ENCODE measurements at places on chromosomes 11 and 22. TPM values are rescaled to one million over a fixed set of nuclear protein-coding genes. Genes with fewer than 3 reads are reported as not detected.

DNA sequence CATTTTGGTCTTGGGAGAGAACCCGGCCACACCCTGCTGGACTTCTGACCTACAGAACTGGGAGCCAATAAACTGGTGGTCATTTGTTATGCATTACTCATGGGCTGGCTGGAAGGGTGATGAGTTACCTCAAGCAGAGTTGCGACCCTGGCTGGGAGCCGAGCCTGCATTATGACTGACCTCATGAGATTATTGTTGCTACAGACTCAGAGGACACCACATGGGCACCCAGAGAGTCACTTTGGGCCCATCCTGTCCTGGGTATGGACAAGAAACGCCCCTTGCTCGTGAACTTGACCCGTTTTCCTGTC lies 531.7 kb downstream of the TBC1D22A start:
- DNase-seq, result no peak
- H3K4me1 ChIP-seq, result no peaks in the 10 kb centered on the region
- H3K27me3 ChIP-seq, result no peaks in the 10 kb centered on the region
- no peak overlapping the region for H3K27ac ChIP-seq
- no peak overlapping the region for H3K4me3 ChIP-seq

GRCh38 chr11:116543911-116544475 lies 228.8 kb downstream of the BUD13 start:
- H3K4me3 ChIP-seq, result no peak overlapping the region
- no peaks in the 10 kb centered on the region for H3K36me3 ChIP-seq
- no peak overlapping the region for H3K27ac ChIP-seq
- no peaks in the 10 kb centered on the region for H3K4me1 ChIP-seq
- H3K27me3 ChIP-seq, result no peaks in the 10 kb centered on the region

DNA sequence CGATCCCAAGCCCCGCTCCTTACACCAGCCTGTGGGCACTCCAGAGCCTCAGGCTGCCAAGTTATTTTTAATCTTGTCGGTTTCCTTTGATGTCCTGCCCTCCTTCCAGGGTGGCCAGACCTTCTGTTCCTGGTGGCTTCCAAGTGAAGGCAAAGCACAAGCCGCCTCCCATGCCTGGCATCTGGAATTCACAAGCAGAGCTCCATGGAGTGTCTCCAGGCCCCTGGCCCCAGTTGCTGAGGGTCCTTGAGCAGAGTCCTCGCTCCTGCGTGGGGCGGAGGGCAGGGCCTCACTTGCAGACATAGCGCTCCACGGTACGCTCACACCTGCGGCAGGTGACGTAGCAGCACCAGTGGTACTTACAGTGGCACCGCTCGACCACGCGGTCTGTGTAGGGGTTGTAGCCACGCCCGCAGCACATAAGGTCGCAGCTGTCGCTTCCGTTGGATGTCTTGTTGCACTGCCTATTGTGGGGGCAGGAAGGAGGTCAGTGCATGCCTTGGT lies 19.5 kb downstream of the WNT11 start:
- peak; percentile 70 for DNase-seq
- H3K27me3 ChIP-seq, result no peaks in the 10 kb centered on the region
- H3K36me3 ChIP-seq, result peaks cover 8% of the 10 kb centered on the region
- peaks cover 45% of the 10 kb centered on the region for H3K4me1 ChIP-seq

GRCh38 chr22:35539910-35540594 lies 579 bp upstream of the RASD2 start:
- no peaks in the 10 kb centered on the region for H3K27me3 ChIP-seq
- no peak for DNase-seq
- peaks cover 31% of the 10 kb centered on the region for H3K4me1 ChIP-seq
- no peak overlapping the region for H3K27ac ChIP-seq
- H3K36me3 ChIP-seq, result no peaks in the 10 kb centered on the region

The SUSD2 gene
- polyA plus RNA-seq, result 23.2 TPM

The BDNF gene
- polyA plus RNA-seq, result 0.31 TPM

DNA sequence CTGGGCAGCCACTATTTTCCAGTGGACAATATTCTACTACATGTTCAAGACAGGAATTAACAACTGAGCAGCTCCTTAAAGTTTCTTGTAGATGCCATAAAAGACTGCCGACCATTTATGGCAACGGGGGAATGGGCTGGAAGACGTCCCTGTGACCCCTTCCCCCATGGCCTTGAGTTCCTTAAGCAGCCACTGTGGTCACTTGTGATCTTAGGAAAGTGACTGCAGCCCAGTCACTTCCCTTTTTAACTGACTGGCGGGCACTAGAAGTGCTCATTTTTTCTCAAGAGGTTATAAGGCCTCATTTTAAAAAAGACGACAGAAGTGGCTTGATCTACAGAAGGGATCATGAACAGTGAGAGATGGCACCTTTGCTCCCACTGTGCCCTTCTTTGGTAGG lies 153.2 kb upstream of the NARS2 start:
- no peaks in the 10 kb centered on the region for H3K27me3 ChIP-seq
- H3K36me3 ChIP-seq, result no peaks in the 10 kb centered on the region
- no peak overlapping the region for H3K4me3 ChIP-seq
- H3K27ac ChIP-seq, result no peak overlapping the region

DNA sequence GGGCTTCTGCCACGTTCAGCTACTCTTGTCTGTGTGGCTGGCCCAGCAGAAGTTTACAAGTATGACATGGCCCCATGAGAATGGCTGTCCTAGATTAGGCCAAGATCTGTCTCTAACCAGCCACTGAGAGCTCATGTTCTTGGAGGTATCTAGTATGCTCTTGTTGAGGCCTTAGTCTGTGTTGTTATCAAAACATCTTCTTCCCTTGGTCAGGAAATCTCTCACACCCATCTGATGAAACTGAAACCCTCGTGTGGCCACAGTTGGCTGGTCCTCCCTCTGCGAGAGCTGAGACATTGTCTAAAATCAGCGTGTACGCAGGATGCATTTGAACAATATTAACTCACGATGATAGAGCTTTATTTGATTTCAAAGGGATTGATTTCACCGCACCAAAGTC lies 109.0 kb upstream of the NNMT start:
- H3K27me3 ChIP-seq, result no peaks in the 10 kb centered on the region
- no peaks in the 10 kb centered on the region for H3K4me1 ChIP-seq
- H3K4me3 ChIP-seq, result no peak overlapping the region
- H3K27ac ChIP-seq, result no peak overlapping the region

DNA sequence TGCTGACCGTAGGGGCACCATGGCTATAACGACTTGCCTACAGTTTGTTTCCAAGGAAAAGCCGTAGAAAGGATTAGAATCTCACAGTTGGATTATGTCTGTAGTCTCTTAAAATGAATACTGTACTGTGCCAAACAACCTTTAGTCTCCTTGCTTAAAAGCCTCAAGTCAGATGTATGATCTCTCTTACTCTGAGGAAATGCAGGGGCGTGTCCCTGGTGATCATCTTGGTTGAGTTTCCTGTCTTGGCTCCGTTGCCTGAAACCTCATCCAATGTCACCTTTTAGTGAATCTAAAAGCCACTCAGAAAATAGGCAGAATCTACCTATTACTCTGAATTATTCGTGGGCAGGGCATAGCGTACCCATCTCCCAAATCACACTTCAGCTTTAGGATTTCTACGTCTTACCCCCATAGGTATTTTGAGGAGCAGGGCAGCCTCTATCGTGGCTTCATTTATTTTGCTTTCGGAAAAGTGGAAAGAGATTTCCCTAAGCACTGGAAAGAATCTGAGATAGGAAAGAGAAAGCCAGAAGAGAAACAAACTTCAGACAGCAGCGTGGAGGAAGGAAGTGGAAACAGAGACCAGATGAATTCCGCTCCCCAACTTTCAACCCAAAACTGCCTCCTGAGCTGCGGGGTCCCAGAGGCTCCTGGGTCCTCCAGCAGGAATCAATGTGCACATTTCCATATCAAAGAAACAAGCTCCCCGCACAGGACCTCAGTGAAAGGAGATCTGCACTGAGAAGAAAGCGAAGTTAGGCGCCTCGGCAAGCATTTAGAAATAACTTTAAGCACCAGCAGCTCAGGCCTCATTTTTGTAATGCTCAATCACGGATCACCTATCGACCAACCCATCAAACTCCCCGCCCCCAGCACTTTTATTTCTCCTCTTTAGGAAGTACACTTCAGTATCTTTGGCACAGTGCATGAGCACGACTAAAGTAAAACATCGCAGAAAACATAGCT lies 245.8 kb downstream of the ETS1 start:
- H3K27me3 ChIP-seq, result no peaks in the 10 kb centered on the region
- no peak overlapping the region for H3K4me3 ChIP-seq
- no peaks in the 10 kb centered on the region for H3K36me3 ChIP-seq
- H3K27ac ChIP-seq, result peak overlapping the region; percentile 40

- H3K4me1 ChIP-seq, result peaks cover 20% of the 10 kb centered on the region
- no peak overlapping the region for H3K4me3 ChIP-seq
- H3K36me3 ChIP-seq, result no peaks in the 10 kb centered on the region
- H3K27ac ChIP-seq, result no peak overlapping the region
- no peaks in the 10 kb centered on the region for H3K27me3 ChIP-seq
Measured at GRCh38 chr22:30806391-30806861, 111.8 kb downstream of the OSBP2 start.

GRCh38 chr11:429931-430456 lies 11.8 kb downstream of the ANO9 start:
- no peak for DNase-seq
- no peaks in the 10 kb centered on the region for H3K36me3 ChIP-seq
- H3K4me3 ChIP-seq, result no peak overlapping the region
- H3K4me1 ChIP-seq, result no peaks in the 10 kb centered on the region

The C11orf87 gene
- 0.08 TPM for polyA plus RNA-seq

The SORL1 gene
- 1.0 TPM for polyA plus RNA-seq

The C1QTNF4 gene
- polyA plus RNA-seq, result 4.3 TPM

DNA sequence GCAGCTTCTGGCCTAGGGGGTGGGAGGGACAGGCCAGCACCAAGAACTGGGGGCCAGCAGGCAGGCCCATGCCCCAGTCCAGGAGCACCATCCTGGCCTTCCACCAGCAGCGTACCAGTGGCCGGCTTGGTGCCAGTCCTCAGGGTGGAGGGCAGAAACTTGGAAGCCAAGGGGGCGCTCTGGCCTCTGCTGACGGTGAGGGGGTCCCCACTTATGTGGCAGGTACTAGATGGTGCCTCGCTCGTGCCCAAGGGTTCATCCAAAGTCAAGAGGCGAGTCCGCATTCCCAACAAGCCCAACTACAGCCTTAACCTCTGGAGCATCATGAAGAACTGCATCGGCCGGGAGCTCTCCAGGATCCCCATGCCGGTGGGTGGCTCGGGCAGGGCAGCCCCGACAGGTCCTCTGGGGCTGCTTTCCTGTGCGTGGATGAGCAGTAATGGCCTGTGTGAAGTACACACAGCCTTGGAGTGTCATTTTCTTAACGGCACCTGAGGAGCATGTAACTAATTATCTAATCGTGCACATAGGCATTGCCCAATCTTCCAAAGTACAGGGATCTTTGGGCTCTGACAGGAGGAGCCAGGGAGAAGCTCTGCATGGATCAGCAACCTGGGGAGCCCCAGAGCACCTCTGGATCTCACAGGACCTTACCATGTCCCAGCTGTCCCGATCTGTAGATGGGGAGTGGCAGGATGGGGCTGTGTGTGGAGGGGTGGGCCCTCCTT lies 79.1 kb downstream of the MORC2 start:
- H3K4me3 ChIP-seq, result no peak overlapping the region
- no peaks in the 10 kb centered on the region for H3K27me3 ChIP-seq
- peaks cover 8% of the 10 kb centered on the region for H3K36me3 ChIP-seq
- H3K27ac ChIP-seq, result no peak overlapping the region

- H3K27me3 ChIP-seq, result no peaks in the 10 kb centered on the region
- no peak for DNase-seq
- H3K27ac ChIP-seq, result no peak overlapping the region
- no peaks in the 10 kb centered on the region for H3K36me3 ChIP-seq
- no peaks in the 10 kb centered on the region for H3K4me1 ChIP-seq
Measured at GRCh38 chr22:35446365-35446764, 46.4 kb downstream of the MCM5 start.

DNA sequence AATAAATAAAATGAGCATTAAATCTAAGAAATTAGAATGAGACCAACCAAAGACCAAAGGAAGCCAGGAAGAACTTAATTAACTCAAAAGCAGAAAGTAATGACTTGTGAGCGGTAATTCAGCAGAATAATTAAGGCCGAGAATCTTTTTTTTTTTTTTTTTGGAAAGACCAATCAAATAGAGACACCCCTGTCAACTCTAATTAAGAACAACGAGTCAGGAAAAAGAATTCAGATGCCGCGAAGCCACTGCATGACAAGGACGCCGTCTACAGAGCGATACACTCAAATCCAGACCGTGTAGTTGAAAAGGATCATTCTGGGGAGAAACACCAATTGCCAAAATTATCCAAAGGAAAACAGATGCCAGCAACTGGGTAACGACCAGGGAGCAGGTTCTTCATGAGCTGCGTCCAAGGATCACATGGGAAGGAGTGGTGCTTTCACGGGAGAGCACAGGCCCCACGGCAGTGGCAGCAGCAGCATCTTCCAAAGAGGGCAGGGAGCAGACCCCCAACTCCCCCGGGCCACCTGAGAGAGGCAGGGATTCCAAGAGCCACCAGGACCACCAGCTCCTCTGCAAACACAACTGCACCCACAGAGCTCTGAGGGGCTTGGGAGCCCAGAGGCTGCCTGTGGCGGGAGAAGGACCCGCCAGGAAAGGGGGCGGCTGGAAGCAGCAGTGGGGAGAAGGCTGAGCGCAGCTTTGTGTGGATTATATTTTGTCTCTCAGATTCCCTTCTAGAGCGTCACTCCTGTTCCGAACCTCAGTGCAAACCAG lies 469.8 kb downstream of the BRD1 start:
- no peaks in the 10 kb centered on the region for H3K27me3 ChIP-seq
- H3K4me1 ChIP-seq, result no peaks in the 10 kb centered on the region
- no peak overlapping the region for H3K4me3 ChIP-seq
- H3K36me3 ChIP-seq, result no peaks in the 10 kb centered on the region

GRCh38 chr11:73359930-73360742 lies 16.1 kb upstream of the RELT start:
- no peaks in the 10 kb centered on the region for H3K27me3 ChIP-seq
- no peak for DNase-seq
- no peak overlapping the region for H3K27ac ChIP-seq
- no peaks in the 10 kb centered on the region for H3K4me1 ChIP-seq
- H3K4me3 ChIP-seq, result no peak overlapping the region

The SYCE3 gene
- 0.81 TPM for polyA plus RNA-seq

DNA sequence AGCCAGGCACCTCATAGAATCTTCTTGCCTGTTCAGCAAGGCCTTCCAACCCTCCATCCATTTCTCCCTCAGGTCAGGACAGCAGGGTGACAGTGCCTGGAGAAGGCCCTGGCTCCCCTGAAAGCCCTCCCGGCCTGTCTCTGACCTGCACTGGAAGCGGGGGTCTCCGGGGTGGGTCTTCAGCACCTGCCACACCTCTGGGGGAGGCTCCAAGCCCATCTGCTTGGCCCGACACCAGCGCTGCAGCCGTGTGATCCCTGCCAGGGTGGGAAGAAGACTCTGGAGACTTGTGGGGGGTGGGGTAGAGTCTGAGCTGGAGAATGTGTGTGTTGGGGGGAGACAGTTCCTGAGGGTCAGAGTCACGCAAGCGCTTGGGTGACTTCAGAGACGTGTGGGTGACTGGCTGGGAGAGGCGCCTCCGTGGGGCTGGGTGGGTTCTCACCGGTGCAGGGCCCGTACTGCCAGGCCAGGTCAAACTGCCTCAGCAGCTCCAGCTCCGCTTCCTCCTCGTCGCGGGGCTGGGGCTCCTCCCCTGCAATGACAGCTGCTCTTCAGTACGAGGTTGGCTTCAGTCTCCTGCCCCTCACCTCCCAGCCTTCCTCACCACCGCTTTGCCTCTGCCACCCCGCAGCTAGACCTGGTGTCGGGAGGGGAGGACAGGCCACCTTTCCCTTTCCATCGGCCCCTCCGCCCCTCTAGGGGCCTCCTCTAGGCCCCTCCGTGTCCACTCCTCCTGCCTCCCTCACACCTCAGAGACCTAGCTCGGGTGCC lies 615 bp downstream of the POLD4 start:
- H3K36me3 ChIP-seq, result no peaks in the 10 kb centered on the region
- no peaks in the 10 kb centered on the region for H3K27me3 ChIP-seq
- peak overlapping the region; percentile 98 for H3K27ac ChIP-seq
- H3K4me3 ChIP-seq, result peak overlapping the region; percentile 54

- DNase-seq, result no peak
- no peaks in the 10 kb centered on the region for H3K27me3 ChIP-seq
- no peaks in the 10 kb centered on the region for H3K4me1 ChIP-seq
- H3K36me3 ChIP-seq, result no peaks in the 10 kb centered on the region
- no peak overlapping the region for H3K27ac ChIP-seq
Measured at GRCh38 chr22:48629631-48630432, 1197.8 kb downstream of the BRD1 start.

The SLC37A2 gene
- 73.4 TPM for polyA plus RNA-seq
